Spinal cord (tissue), 10 donors: ENCODE measurements at places on chromosomes 12 and 14.

DNA sequence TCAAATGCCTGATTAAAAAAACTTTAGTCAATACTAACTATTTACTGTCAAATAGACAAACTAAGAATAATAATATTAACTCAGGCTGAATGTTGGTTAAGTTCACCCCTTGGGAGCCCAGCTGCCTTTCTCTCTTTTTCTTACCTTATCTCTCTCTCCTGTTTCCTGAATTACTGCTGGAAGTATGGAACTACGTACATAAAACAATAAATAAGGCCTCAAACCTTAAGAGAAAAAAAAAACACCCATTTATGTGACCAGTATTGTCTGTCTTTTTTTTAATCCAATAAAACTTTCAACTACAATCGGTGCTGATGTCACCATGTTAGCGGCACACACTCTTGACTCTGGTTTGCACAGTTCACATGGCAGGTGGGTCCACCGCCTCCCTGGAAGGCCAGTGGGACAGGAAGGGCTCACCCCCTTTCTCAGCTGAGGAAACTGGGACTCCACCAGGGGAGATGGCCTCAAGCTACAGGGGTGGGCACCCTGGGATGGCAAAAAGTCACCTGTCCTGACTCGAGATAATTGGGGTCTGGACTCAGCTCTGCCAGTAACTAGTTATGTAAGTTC lies 21.3 kb downstream of the BCL11B start:
- DNase-seq: no peak

GRCh38 chr12:47813511-47814196 lies 6.0 kb downstream of the HDAC7 start:
- no peak for DNase-seq

DNA sequence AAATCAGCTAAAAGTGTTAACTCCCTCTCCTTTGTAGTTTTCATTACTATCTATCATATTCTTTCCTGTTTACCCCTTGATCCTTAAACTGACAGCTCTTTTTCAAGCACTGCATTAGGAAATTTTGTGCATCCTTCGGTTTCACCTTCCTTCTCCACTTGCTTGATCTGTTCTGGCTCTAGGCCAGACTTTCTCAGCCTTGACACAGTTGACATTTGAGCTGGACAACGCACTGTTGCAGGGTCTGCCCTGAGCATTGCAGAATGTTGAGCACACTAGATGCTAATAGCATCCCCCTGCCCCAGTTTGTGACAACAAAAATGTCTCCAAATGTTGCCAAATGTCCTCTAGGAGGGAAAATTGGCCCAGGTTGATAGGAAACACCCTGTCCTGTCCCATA lies 75.4 kb upstream of the KCNJ8 start:
- DNase-seq: no peak

- no peak for DNase-seq
These were observed 572.8 kb upstream of the FBXO33 start for GRCh38 chr14:40004871-40005500.

- DNase-seq: no peak
These were observed 79.2 kb upstream of the BTG1 start for GRCh38 chr12:92224685-92225331.

DNA sequence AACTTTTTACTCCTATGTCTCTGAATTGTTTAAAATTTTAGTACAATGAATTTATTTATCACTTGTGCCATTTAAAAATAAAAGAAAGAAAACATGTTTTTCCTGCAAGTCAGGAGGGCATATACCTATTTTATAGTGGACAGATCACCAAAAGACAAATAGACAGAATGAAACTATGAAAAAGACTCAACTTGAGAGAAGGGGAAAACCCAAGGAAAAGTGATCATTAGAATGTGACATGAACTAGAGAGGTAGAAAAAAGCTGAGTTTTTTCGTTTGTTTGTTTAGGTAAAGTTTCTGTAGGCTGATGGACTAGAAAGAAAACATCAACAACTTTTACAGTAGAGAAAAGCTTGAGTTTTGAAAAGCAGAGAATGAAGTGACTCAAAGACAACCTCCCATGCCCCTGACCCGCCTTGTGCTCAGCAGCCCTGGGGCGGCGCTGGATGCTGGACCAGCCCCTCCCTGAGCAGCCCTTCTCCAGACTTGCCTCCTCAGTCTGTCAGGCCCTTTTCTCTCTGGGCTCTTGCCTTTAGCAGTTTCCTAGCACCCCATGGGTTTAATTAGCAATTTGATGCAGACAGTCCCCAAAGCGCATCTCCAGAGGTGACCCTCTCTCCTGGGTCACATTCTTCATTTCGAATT lies 95.1 kb upstream of the ARID2 start:
- no peak for DNase-seq
